ENCODE measurements at places on chromosomes 4 and X. TPM values are rescaled to one million over a fixed set of nuclear protein-coding genes. Genes with fewer than 3 reads are reported as not detected.
A peak's percentile ranks its signal among the peaks of the same experiment; 100 is the strongest.

- no peaks in the 10 kb centered on the region for H3K36me3 ChIP-seq
- H3K4me3 ChIP-seq = no peak overlapping the region
- H3K27ac ChIP-seq = no peak overlapping the region
- peaks cover 4% of the 10 kb centered on the region for H3K27me3 ChIP-seq
- DNase-seq = no peak
These were observed 315.3 kb upstream of the HS3ST1 start for GRCh38 chr4:11743976-11744375.

DNA sequence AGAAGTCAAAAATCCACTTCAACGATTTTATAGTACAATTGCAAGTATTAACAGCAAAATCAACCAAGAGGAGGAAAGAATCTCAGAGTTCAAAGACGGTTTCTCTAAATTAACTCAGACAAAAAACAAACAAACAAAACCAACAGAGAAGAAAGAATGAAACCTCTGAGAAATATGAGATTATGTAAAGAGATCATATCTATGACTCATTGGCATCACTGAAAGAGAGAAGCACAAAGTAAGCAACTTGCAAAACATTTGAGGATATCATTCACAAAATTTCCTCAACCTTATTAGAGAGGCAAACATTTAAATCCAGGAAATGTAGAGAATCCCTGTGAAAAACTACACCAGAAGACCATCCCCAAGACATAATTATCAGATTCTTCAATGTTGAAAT, 370.4 kb downstream of the INPP4B start:
- no peak overlapping the region for H3K4me3 ChIP-seq
- H3K27ac ChIP-seq = no peak overlapping the region
- no peaks in the 10 kb centered on the region for H3K36me3 ChIP-seq
- H3K27me3 ChIP-seq = no peaks in the 10 kb centered on the region
- DNase-seq = no peak

- no peak overlapping the region for H3K27ac ChIP-seq
- no peaks in the 10 kb centered on the region for H3K4me1 ChIP-seq
- no peaks in the 10 kb centered on the region for H3K36me3 ChIP-seq
- no peak overlapping the region for H3K4me3 ChIP-seq
These were observed 314.7 kb downstream of the LDB2 start for GRCh38 chr4:16583764-16584163.

DNA sequence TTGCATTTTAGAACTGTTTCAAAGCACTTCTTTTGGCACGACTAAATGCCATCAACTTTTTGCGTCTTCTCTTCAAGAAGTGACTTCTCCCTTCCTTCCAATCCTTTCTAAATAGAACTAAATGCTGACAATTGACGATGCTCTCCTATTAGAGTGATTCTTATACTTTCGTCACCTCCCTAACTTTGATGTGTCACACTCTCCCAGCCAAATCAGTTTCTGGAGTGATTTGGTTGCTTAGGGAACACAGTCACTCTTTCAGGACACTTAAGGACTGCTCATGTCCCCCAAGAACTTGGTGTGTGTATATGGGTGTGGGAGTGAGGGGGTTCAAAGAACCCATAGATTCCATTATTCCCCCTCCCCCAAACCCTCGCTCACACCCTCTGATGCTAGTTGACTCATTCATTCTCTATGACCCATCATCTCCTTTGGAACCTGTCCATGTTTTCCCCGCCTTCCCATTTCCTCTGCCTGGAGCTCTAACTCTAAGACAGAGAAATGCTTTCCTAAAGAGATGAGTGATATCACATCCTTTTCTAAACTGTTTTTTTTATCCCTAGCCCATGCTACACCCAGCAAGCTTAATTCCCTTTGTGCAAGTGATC, 26.8 kb upstream of the AREG start:
- DNase-seq = no peak
- no peaks in the 10 kb centered on the region for H3K4me1 ChIP-seq
- no peak overlapping the region for H3K4me3 ChIP-seq
- H3K27ac ChIP-seq = no peak overlapping the region

- H3K4me1 ChIP-seq = no peaks in the 10 kb centered on the region
- no peaks in the 10 kb centered on the region for H3K27me3 ChIP-seq
- no peaks in the 10 kb centered on the region for H3K36me3 ChIP-seq
- H3K4me3 ChIP-seq = no peak overlapping the region
- DNase-seq = no peak
These were observed 21.1 kb downstream of the VSIG4 start for GRCh38 chrX:66018585-66019309.

DNA sequence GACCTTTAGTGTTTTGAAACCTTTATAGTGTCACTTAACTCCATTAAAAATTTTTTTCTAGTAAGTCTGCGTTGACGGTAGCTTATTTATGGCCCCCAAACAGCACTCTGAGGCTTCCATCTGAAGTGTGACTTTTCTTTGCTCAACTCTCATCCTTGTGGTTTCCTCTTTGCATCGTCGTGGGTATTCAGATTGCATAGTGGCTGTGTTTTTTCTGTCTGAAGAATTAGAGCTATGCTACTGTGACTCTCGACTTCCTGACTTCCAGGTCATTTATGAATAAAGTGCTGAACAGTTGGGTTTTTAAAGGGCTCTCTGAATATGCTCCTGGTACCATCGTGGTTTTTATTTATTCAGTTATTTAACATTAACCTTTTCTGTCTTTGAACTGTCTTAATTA, 44.9 kb downstream of the JADE1 start:
- H3K27ac ChIP-seq = no peak overlapping the region
- H3K27me3 ChIP-seq = no peaks in the 10 kb centered on the region
- DNase-seq = no peak
- H3K4me3 ChIP-seq = no peak overlapping the region

DNA sequence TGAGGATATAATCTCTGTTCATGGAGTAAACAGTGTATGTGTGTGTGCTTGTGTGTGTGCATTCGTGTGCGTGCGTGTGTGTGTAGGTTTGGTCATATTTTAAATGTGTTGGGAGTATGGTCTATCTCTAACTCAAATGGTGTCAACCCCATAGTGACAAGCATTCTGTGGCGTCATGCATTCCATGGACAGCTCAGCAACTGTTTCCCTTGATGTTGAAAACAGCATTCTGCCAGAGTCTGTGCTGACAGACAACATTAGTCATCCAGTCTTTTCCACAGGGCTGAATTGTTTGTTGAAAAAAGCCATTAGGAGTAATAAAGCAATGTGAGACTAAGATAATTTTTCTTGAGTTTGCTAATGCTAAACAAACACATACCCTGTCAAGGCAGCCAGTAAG, 706.6 kb downstream of the PCDH19 start:
- no peaks in the 10 kb centered on the region for H3K27me3 ChIP-seq
- no peak overlapping the region for H3K4me3 ChIP-seq
- H3K27ac ChIP-seq = no peak overlapping the region
- H3K4me1 ChIP-seq = no peaks in the 10 kb centered on the region

DNA sequence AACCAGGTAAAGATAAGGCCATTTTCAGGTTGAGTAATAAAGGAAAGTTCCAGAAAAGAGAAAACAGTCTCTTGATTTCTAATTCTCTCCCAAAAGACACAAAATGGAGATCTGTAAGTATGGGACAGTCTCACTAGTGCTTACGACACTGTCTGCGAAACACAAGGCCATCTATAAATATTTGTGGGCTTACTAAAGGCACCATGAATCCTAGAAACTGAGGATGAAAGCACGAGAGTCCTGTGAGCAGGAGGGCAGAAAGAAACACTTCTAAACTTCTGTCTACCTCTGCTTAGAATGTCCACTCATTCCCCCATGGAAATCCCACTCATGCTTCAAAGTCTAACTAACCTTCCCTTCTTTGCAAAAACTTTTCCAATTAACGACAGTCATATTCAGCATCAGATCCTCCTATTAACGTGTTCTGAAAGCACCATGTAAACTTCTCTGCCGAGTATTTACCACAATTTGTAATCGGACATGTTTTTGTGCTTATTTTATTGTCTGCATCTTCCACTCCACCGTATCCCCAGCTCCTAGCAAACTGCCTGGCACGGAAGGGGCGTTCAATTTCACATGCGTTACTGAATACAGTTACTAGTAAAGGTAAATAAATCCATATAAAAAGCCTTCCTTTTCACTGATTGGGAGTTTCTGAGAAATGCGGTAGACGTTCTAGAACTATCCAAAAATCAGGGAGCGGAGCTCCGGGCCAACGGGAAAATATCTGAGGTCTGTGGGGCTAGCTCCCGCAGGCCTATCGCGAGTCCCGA, 665 bp downstream of the PSMD10 start:
- H3K4me1 ChIP-seq = peaks cover 4% of the 10 kb centered on the region
- peak overlapping the region; percentile 88 for H3K27ac ChIP-seq
- H3K4me3 ChIP-seq = peak overlapping the region; percentile 86
- no peaks in the 10 kb centered on the region for H3K27me3 ChIP-seq

- H3K27me3 ChIP-seq = no peaks in the 10 kb centered on the region
- H3K27ac ChIP-seq = no peak overlapping the region
- H3K4me3 ChIP-seq = no peak overlapping the region
- no peaks in the 10 kb centered on the region for H3K4me1 ChIP-seq
These were observed 17.2 kb upstream of the RNF212 start for GRCh38 chr4:1130316-1131186.

DNA sequence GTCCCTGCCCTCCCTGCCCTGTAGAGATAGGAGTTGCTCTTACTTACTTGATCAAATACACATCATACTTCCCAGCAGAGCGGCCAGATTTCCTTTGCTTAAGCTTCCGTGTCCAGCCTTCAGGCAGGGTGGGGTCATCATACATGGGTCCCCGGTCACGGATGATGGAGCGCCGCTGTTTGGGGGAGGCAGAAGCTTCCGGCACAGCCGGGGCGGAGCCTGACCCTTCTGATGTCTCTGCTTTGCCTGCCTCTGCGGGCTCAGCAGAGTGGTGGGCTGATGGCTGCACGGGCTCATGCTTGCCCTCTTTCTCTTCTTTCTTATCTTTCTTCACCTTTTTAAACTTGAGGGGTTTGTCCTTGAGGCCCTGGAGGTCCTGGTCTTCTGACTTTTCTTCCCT, 12.5 kb upstream of the IRAK1 start:
- no peak overlapping the region for H3K27ac ChIP-seq
- H3K4me1 ChIP-seq = peaks cover 5% of the 10 kb centered on the region
- H3K27me3 ChIP-seq = no peaks in the 10 kb centered on the region

DNA sequence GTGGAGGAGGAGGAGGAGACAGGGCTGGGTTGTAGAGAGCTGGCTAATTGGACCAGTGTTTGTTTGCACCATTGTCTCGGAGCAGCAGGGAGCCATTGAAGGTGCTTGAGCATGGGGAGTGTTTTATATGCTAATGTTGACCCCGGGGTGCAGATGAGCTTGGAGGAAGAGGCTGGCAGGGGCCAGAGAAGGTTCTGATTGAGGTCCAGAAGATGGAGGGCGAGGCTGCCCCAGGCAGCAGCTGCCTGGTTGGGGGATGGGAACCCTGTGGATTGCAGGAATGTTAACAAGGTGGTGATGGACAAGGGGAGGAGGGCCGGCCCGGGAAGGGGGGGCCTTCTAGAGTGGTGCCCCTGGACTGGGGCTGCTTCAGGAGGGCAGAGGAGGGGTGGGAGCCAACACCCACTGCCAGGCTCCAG, 18.0 kb downstream of the DOK7 start:
- no peak for DNase-seq
- no peaks in the 10 kb centered on the region for H3K27me3 ChIP-seq
- H3K4me3 ChIP-seq = no peak overlapping the region
- no peaks in the 10 kb centered on the region for H3K4me1 ChIP-seq
- no peaks in the 10 kb centered on the region for H3K36me3 ChIP-seq

GRCh38 chrX:106692425-106693065, 34.0 kb upstream of the RNF128 start:
- no peaks in the 10 kb centered on the region for H3K27me3 ChIP-seq
- H3K36me3 ChIP-seq = no peaks in the 10 kb centered on the region
- DNase-seq = no peak
- H3K27ac ChIP-seq = peak overlapping the region; percentile 50
- H3K4me3 ChIP-seq = peak overlapping the region; percentile 31
- peaks cover 14% of the 10 kb centered on the region for H3K4me1 ChIP-seq

GRCh38 chr4:179415037-179415846, 1973.0 kb upstream of the AGA start:
- no peaks in the 10 kb centered on the region for H3K27me3 ChIP-seq
- no peak for DNase-seq
- no peaks in the 10 kb centered on the region for H3K36me3 ChIP-seq
- no peak overlapping the region for H3K27ac ChIP-seq
- H3K4me3 ChIP-seq = no peak overlapping the region

- H3K27me3 ChIP-seq = no peaks in the 10 kb centered on the region
- no peak overlapping the region for H3K27ac ChIP-seq
- no peaks in the 10 kb centered on the region for H3K4me1 ChIP-seq
These were observed 7.4 kb downstream of the SNCA start for GRCh38 chr4:89829470-89830138.

Gene RBMXL3
- not detected for total RNA-seq

Gene IL13RA2
- total RNA-seq = 3.4 TPM

Gene STATH
- total RNA-seq = not detected

Gene CT47B1
- not detected for total RNA-seq

Gene NKX6-1
- 0.05 TPM for total RNA-seq

Gene CPE
- total RNA-seq = 5.6 TPM

Gene TGIF2LX
- total RNA-seq = not detected

Gene FGG
- 20,700 TPM for total RNA-seq

Gene CXCL3
- total RNA-seq = 0.75 TPM

Gene NXF3
- 0.33 TPM for total RNA-seq

Gene ADAMTS3
- 0.25 TPM for total RNA-seq

Gene GABRA4
- not detected for total RNA-seq

Gene TMPRSS11E
- total RNA-seq = not detected

Measured in liver (tissue), 10 donors.